ENCODE measurements at places on chromosomes 6 and 20.

- no peak for DNase-seq
Observed at GRCh38 chr6:106446983-106447382, 86.5 kb downstream of the CRYBG1 start.

DNA sequence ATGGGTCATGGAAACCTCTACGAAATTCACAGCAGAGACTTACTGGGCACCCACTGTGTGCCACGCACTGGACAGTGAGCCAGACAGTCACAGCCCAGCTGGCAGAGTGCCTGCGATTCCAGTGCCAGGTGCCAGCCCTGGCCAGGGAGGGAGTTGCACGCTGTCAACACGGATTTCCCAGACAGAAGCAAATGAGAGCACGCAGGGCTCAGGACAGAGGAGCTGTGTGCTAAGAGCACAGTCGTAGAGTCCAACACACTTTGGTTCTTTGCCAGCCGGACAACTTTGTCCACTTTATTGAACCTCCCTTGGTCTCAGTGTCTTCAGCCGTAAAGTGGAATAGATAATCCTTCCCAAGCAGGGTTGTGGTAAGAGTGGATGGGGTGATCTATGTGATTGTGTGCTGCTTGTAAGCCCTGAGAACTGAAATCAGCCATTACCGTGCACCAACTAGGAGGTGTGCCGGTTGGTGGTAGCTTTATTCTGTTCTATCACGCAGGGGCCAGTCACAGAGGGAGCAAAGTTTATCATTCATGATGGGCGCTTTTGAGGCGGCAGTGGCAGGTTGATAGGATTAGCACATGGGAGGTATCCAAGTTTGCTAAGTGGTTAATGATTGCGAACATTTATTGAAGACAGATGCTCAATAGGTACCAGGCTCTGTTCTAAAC is 40.6 kb downstream of the SIRPA start:
- DNase-seq, result no peak

- DNase-seq, result peak; percentile 99
Observed at GRCh38 chr6:73520688-73521350, at the start of gene EEF1A1. TSS of gene EEF1A1 (minus strand) at chr6:73521032. CDS start at chr6:73520026, 1,006 bp downstream.

- DNase-seq, result no peak
Observed at GRCh38 chr6:8181951-8182845, 79.8 kb upstream of the EEF1E1 start.

- peak; percentile 60 for DNase-seq
Observed at GRCh38 chr20:49594143-49594930, 26.4 kb upstream of the PTGIS start.

DNA sequence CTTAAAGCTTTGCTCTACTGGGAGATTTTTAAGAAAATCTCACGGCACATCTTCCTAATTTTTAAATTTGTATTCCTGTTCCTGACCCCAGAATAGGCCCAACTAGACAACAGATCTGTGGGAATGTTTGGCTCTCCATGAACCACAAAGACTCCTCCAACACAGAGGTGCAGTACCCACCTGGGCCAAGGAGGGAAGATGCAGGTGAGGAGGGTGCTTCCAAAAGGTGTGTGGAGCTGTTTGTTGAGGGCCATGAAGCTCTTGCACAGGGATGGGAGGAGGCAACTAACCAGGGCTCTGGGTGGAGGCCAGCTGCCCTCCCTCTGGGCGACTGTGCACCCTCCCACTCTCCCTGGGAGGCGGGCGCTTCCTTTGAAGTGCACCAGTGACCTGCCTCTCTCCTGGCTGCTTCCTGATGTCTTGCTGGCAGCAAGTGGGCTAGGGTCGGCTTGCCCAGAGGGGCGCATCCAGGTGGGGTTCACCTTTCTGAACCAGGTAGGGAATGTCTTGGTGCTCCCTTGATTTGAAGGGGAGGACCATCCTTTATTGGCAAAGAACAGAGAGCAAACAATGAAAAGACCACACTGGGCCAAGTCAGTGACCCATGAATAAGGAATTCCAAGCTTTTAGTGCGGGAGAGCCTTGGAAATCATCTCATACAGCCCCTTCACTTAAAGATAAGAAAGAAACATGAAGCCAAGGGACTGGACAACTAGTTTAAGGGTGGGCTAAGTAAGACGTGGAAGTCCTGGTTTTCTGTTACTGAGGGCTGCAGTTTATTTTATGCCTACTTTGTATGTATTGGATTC is 76.0 kb downstream of the ANKRD6 start:
- no peak for DNase-seq

- no peak for DNase-seq
Observed at GRCh38 chr6:107246972-107247615, 131.8 kb upstream of the BEND3 start.

GRCh38 chr20:60052322-60052721 is 94.1 kb downstream of the CDH26 start:
- DNase-seq, result no peak

- no peak for DNase-seq
Observed at GRCh38 chr6:359261-360035, 32.1 kb upstream of the IRF4 start.

GRCh38 chr6:43383021-43383667 is 13.7 kb upstream of the ZNF318 start:
- no peak for DNase-seq
